ENCODE measurements at places on chromosomes 6 and 20.

- no peak for DNase-seq
Observed at GRCh38 chr20:15653396-15654207, 919.6 kb downstream of the KIF16B start.

- DNase-seq: no peak
Observed at GRCh38 chr6:39082310-39082709, 32.7 kb downstream of the SAYSD1 start.

- DNase-seq: no peak
Observed at GRCh38 chr20:48163505-48163904, 378.2 kb upstream of the SULF2 start.

DNA sequence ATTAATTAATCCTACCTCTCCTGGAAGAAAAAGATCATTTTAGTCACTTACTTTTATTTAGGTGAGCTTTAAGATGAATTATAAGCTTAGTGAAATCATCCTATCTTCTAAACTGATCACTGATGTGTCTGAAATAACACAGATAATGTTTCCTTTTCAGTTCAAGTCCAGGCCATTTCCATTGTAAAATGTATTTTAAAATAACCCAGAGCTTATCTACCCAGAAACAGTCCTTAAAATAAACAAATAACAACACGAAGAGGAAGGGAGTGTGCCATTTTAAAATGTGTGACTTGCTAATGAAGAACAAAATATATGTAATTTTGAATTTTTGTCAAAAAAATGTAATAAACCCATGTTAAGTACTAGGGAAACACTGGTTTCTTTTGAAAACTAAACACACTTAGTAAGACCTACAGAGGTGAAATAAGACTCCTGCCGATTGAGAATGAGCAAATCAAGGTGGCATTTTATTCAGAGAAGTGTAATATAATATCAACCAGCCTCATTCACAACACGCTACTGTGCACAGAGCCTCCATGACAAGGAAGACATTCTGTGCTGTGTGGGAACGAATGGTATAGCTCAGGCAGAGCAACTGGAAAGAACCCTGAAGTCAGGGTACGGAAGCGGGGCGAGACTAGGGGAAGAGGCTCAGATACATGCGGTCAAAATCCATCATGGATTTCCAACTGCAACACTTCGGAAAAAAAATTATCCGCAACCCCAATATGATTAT is 7.7 kb downstream of the LRP11 start:
- no peak for DNase-seq

- DNase-seq: no peak
Observed at GRCh38 chr6:158856261-158856660, 37.1 kb upstream of the EZR start.

- no peak for DNase-seq
Observed at GRCh38 chr6:40583709-40584108, 3.5 kb downstream of the LRFN2 start.

- DNase-seq: no peak
Observed at GRCh38 chr20:48718786-48719578, 108.8 kb downstream of the PREX1 start.

DNA sequence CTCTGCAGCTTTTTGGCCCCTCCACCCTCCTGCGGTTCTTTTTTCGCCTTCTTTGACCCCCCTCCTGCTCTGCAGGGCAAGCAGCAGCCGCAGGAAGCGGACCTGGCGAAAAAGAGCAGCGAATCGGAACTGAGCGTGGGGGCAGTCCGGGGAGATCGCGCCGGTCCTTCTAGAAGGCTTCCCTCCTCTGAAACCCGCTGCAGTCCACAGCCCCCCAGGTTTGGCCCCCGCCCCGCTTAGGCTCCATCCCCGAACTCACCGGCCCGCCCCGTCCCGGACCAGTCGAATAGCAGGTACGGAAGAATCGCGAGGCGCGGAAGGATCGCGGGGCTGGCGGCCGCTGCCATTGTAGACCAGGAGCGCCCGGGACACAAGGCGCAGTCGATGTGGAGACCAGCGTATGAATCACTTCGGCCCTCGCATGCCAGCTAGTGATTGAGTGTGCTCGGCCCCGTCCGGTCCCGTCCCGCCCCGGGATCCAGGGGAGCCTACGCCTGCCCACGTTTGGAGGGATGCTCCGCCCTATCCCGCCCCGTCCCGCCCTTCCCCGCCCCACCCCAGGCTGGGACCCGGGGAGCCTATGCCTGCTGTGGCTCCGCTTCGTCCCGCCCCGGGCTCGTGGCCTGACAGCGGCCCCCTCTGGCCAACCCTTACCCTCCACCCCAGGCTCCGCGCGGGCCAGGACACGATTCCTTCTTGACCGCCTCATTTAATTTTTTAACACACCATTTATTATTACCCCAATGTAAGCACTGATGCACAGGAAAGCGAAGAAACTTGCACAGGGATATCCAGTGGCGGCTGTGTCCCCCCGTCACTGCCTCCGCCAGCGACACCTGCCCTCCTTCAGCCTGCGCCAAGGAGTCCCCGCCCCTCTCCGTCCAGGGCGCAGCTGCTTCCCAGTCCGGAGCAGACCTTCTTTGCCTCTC is at the start of gene ULBP3:
Gene ULBP3 (minus strand): TSS at position 402 of the 929 bp plus-strand sequence. CDS start 55 bp downstream, at position 347.
- DNase-seq: peak; percentile 92

DNA sequence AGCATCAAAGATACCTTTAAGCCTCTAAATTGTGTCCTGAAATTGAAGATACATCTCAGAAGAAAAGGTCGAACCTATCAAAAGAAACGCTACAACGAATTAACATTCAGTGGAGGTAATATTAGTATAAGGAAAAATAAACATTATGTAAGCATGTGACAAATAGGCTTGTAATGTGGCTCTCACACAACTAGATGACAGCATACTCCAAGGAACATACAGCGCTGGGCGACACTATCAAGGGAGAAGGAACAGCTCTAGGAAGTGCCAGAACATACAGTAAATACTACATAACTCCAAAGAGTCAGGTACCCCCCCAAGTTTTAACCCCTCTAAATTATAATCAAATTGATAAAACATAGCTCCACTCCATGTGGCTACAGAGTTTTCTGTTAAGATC is 103.5 kb downstream of the LAMP5 start:
- DNase-seq: peak; percentile 66

DNA sequence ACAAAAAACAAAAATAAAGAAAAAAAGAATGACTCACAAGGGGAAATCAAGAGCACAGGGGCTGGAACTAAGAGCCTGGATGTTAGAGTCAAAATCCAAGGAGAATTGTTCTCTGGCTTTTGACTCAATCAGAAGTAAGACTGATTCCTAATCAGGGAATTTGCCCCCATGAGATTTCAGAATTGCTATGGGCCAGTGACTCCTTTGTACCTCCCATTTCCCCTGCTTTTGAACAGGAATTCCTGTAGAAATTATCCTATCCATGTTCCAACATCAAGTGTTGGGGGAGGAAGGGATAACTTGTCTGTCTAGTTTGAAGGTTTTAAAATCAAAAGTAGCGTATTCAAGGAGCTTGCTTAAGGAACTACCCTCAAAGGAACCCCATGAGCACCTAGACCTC is 396.7 kb downstream of the CDC5L start:
- no peak for DNase-seq

GRCh38 chr6:19692506-19693298 is 144.5 kb upstream of the ID4 start:
- peak; percentile 72 for DNase-seq

DNA sequence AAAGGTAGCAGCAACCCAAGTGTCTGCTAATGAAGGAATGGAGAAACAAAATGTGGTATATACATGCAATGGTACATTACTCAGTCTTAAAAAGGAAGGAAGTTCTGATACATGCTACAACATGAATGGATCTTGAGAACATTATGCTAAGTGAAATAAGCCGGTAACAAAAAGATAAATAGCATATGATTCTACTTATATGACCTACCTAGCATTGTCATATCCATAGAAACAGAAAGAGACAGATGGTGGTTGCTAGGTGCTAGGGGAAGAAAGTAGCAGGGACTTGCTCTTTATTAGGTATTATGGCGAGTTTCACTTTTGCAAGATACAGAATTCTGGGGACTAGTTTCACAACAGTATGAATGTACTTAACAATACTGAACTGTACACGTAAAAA is 46.6 kb downstream of the UBR2 start:
- no peak for DNase-seq

- DNase-seq: no peak
Observed at GRCh38 chr6:132768051-132768517, 10.4 kb upstream of the VNN2 start.

- DNase-seq: peak; percentile 94
Observed at GRCh38 chr6:4647414-4648365, 128.5 kb upstream of the CDYL start.

DNA sequence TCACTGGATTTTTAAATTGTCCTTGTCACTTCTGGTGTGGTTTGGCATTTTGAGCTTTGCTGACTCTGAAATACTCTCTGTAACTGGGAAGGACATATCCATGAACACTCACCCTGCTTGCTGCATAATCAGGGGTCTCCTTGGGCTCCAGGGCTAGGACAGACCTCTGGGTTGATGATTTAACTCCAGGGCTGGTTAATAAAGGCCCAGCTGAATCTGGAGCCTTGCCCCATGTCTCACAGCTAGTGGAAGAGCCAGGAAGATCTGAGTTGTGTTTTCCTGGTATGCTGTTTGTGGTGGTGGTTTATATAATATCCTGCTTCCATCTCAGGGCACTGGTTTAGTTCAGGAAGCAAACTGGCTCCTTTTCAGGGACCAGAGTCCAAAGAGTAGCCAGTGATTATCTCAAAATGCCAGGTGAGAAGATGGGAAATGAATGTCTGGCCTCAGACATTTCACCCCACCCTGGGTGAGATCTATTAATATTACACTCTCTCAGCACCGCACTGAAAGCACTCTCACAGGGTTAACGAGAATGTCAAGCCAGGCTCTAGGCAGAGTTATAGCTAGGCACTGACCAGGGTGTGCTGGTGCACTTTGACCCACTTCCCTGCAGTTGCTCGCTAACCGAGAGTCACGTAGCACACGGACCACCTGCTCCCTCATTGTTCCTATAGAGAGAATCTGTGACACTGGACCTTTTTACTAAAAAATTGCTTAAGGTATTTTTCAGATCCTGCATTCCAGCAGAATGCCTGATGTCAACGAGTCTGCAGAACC is 90.1 kb upstream of the SLC22A16 start:
- peak; percentile 44 for DNase-seq

DNA sequence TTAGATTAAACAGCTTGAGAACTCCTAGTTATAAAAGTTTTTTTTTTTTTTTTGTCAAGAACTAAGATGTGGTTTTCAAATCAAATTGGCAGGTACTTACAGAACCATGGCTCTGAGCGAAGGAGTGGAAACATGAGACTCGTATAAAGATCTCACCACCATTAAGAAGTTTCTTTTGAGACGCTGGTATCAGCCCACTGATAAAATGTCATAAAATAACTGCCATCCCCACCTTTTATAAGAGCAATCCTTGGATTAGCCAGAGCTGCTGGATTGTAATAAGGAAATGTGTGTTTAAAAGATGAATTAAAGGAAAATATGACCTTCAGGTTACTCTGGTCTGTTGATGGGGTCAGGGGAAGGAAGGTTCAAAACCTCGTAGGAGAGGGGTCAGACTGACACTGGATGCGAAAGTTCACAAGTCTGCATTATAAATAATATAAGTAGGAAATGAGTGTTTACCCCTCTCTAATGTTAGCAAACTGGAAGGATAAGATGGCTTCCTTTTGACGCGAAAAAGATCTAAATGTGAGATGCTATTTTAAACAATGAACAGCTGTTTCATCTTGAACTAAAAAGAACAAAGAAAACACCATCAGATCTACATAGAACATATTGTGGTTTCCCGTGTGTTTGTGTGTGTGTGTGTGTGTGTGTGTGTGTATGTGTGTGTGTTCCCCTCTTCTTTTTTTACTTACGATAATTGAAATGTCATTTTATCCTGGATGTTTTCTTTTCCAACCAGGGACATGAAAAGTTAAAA is 386.8 kb upstream of the JAG1 start:
- peak; percentile 22 for DNase-seq

- DNase-seq: no peak
Observed at GRCh38 chr6:157534977-157535339, 154.0 kb downstream of the ZDHHC14 start.

- DNase-seq: peak; percentile 44
Observed at GRCh38 chr6:109867009-109867969, 110.8 kb upstream of the GPR6 start.

DNA sequence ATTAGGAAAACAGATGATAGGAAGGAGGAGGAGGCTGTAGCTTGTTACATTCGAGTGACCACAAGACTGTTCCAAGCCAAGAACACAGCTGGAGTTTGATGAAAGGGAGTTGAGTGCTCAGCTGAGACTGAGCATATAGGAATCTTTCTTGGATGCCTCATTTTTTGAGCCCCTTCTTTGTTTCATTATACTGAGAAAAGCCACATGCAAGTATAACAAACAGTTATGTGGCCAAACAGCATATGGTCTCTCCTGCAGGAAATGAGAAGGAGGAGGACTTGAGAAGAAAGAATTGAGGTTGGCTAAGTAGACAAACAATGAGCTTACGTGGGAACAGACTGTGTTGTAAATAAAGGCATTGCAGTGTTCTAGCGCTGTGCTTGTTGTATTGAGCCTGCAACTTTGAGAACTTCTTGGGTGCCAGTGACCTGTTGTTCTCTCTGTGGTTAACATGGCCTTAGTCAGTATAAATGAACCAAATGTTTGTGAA is 78.3 kb downstream of the AKAP7 start:
- DNase-seq: peak; percentile 42
